ENCODE measurements at places on chromosomes 12 and 14.

- no peak for DNase-seq
Measured at GRCh38 chr14:32013083-32013482, 64.0 kb upstream of the ARHGAP5 start.

- DNase-seq, result no peak
Measured at GRCh38 chr14:38704220-38704619, 398.8 kb downstream of the SEC23A start.

- no peak for DNase-seq
Measured at GRCh38 chr14:104320611-104321086, 182.3 kb downstream of the KIF26A start.

- DNase-seq, result no peak
Measured at GRCh38 chr12:98352218-98352811, 163.1 kb upstream of the TMPO start.

- no peak for DNase-seq
Measured at GRCh38 chr12:10115311-10115710, 14.7 kb downstream of the CLEC7A start.

DNA sequence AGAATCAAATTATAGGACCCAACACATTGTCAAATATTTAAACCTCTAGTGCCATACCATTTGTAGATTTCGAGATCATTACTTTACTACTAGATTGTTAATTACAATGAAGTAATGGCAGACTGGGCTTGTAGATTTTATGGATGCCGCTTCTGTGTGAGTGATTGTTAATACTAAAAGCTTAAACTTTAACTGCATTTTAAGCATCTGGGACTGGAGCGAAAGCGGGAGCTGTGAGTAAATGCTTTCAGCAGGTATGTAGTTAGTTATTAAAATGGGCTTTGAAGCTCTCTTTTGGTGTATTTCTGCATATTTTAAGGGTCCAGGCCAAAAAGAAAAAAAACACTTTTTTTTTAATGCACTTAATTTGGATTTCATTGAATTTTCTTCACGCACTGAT is 519.3 kb downstream of the MED13L start:
- DNase-seq, result no peak

DNA sequence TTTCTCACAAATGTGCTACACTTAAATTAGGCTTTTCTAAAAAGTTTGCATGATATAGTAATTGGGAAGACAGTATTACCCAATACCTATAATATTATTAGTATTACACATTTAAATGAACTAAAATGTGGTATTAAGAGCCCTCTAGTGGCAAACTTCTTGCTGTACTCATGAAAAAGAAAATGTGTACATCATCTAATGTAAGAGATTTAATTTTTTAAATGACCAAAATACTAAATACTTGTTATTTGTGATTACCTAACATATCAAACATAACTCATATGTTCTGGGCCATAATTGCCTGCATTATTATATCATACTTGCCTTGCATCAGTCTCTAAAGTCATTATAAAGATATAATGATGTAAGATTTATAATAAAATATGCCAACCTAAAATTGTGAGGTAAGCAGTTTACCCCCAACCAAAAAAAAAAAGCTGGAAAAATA is 64.2 kb downstream of the DNAI7 start:
- DNase-seq, result no peak

DNA sequence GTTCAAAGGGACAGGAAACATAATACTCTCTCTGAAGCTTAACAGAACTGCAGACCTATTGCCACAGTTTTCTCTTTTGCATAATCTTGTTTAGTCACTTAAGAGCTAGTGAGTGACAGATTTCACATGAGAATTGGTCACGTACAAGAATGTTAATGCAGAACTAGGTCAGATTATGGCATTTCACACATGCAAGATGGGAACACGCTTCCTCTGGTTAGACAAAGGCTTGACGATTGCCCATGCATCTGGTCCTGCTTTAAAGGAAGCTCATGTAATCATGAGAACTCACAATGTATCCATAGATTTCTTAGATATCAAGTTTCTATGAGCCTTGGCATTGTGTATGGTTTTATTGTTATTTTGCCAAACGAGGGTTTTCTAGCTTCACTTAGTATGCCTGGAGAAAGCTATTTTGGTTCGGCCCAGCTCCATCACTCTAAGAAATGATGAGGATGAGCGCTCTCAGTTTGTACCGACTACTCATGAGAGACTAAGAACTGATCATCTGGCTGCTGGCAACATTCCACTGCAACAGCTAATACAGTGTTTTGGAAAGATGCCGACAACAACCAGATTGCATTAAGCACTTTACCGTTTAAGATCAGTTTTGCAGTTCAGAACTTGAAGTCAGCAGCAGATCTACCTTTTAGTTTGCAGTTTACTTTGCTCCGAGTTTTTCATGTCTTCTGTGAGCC is 380.0 kb downstream of the DIO2 start:
- no peak for DNase-seq

DNA sequence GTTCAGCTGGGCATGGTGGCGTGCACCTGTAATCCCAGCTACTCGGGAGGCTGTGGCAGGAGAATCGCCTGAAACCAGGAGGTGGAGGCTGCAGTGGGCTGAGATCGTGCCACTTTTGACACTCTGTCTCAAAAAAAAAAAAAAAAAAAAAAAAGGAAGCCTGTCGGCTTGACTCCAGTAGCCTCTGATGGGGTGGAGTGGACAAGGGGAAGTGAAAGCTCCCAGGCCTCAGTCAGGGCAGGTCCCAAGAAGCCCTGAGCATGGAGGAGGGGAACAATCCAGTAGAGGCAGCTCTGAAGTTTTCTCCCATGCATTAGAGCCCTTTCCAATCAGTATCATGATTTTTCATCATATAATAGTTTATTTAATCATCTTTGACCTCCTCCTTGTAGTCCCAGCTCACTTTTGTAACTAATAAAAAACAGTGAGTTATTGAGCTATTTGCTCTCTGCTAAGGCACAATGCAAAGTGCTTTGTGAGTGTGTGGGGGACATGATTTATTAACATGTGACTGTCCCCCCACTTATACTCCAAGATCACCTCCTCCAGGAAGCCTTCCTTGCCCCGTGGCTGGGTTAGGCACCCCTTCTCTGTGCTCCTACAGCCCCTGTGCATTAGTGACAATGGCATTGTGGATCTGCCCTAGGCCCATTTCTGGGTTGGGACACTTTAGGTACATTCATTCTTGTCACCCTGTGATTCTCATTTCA is 4.7 kb upstream of the SSH1 start:
- DNase-seq, result no peak

- no peak for DNase-seq
Measured at GRCh38 chr14:90319173-90319572, 12.6 kb downstream of the NRDE2 start.

DNA sequence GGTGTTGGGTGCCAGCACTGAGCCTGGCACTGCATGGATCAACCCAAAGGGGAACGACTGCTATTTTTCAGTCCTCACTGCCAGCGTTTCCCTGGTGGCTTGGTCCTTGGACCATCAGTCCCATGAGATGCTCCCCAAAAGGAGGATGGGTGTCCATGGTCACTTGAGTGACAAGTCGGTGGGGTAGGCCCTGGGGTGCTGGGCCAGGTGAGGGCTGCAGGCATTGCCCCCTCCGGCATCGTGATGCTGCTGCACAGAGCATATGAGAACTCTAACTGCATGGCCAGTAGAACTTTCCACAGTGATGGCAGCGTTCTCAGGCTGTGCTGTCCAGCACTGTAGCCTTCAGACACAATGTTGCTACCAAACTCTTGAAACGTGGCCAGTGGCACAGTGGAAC is 16.2 kb downstream of the SETD1B start:
- no peak for DNase-seq

DNA sequence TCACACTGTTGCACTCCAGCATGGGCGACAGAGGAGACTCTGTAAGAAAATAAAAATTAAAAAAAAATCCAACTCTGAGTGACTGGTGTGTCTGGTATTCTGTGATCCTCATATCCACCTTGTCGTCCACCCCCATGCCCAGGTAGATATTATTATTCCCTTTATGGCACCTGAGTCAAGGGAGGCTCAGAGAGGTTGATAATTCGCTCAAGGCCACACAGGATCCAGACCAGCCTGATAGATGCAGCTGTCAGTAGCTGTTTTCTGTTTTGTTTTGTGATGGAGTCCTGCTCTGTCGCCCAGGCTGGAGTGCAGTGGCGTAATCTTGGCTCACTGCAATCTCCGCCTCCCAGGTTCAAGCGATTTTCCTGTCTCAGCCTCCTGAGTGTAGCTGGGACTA is 14.8 kb upstream of the FAM222A start:
- DNase-seq, result no peak

DNA sequence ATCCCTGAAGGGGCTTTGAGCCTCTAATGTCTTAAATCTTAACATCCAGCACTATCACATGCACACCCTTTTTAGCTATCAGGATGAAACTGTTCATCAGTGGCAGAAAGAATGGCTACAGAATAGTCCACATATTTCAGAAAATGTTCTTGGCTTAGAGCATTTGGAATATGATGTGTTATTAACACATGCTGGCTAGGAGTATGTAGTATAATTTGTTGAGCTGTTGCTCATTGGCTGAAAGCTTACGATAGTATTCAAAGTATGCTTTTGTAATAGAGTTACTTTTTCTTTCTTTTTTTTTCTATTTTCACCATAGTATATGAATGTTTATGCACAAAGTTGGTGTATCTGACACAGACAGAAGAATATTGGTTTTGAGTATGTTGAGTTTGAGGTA is 55.1 kb downstream of the MNAT1 start:
- no peak for DNase-seq

GRCh38 chr12:93829016-93829415 is 151.8 kb downstream of the CRADD start:
- no peak for DNase-seq

DNA sequence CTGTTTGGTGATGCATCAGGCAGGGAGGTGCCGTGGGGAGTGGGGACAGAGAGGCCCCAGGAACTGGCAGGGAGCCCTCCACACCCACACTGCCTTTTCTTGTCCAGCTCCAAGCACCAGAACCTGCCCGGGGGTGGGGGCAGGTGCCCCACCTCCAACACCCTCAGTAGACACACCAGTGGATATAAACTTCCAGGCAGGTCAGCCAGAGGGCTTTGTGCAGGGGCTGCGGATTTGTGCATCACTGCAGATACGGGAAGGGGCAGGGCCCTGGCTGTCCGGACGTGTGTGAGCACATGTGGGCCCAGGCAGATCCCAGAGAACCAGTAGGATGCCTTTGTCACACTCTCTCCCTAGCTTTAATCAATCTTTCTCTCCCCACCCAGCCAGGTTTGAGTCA is 1.3 kb upstream of the TGM1 start:
- no peak for DNase-seq

GRCh38 chr12:64682572-64683277 is 72.4 kb downstream of the RASSF3 start:
- no peak for DNase-seq

DNA sequence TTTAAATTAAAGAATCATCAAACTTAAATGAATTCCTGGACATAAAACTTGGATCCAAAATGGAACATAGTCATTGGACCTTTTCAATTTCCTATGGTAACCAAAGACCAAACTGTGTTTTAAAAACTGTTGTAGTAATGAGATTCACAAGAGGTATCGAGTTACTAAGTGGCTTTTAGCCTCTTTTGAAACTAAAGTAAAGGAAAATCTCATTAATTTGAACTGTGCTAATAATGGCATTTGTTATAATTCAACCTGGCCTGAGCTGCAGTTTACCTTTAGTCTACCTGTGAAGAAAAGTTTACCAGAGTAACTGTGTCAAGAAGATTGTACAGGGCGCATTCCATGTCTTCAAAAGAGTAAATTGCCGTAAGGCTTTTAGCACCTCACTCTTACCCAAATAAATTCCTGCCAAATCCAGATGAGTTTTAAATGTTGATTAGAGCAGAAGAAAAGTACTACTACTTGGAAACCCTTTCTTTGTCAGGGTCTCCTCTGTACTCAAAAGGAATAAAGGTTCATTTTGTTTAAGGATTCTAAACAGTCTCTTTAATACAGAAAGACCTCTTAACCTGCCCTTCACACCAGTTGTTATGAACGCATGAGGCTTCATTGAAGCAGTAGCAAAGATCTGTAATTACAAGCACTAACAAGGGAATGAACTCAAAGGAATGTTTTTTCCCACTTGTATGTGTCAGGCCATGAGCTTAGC is 17.1 kb upstream of the MED13L start:
- no peak for DNase-seq

GRCh38 chr12:39314547-39314946 is 128.4 kb downstream of the KIF21A start:
- no peak for DNase-seq

- DNase-seq, result no peak
Measured at GRCh38 chr14:32682214-32682613, 256.5 kb upstream of the NPAS3 start.

DNA sequence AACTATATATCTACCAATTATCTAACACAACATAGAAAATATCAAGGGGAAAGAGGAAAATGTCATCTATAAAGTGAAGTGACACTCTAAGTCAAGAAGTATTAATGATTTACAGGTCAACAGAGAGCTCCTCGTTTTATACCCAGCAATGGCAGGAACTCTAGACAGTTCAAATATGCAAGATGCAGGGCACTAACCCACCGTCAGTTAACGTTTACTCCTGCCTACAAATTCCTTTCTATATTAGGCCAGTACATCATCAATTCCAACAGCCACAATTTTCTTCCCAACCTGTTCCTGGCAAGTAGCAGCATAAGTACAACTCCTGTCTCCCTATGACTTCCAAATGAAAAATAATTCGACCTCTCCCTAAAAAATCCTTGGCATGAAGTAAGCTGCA is 9.0 kb upstream of the KANSL2 start:
- no peak for DNase-seq

DNA sequence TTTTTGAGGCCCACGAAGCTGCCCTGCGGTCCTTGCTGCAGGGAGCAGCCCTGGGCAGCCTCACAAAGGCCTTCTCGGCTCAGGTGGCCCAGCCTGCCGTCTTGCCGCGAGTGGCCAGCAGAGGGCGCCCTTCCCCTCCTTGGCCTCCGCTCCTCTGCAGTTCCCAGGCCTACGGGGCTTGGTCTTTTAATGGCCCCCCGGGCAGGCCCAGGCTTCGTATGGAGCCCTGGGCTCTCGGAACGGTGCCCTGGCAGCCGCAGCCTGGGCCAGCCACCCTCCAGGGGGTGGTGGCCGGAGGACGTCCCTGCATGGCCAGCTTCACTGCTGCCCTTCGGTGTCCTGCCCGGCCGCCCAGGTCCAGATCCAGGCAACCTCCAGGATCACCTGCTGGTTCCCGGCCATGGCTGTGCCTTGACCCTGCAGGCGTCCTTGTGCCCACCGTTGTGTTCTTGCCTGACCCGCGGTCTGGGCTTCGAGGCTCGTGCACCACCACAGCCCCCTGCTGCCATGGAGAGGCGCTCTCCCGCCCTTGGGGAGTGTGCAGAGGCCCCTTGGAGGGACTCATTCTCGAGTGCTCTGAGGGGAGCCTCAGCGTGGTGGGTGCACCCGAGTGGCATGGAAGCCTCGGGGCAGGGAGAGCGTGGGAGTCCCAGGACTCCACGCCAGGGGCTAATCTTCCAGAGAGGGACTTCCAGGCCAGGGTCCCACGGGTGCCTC is 9.4 kb downstream of the ASPG start:
- peak; percentile 64 for DNase-seq

Measured in stimulated activated CD8-positive, alpha-beta memory T cell treated with anti-CD3 and anti-CD28 coated beads, Interleukin-4, amount 100 ng/mL, for 24 hours (primary cell).